ENCODE measurements at places on chromosomes 7 and 10. TPM values are rescaled to one million over a fixed set of nuclear protein-coding genes. Genes with fewer than 3 reads are reported as not detected.

GIMAP8 gene
- total RNA-seq: not detected

SPDYE2B gene
- not detected for total RNA-seq

SYT15 gene
- 0.59 TPM for total RNA-seq

ADCY1 gene
- 0.30 TPM for total RNA-seq

SYT15B gene
- total RNA-seq: 1.5 TPM

MINPP1 gene
- total RNA-seq: 52.9 TPM

PAX4 gene
- not detected for total RNA-seq

PTEN gene
- total RNA-seq: 106 TPM

MYL10 gene
- not detected for total RNA-seq

TPST1 gene
- 343 TPM for total RNA-seq

MSS51 gene
- total RNA-seq: 2.7 TPM

MRLN gene
- not detected for total RNA-seq

C7orf57 gene
- total RNA-seq: not detected

LIPM gene
- total RNA-seq: not detected

XPNPEP1 gene
- total RNA-seq: 133 TPM

TFR2 gene
- 0.89 TPM for total RNA-seq

TRIL gene
- 0.65 TPM for total RNA-seq

SPDYE11 gene
- total RNA-seq: not detected
